Right ventricle myocardium inferior (tissue), 1 donor: ENCODE measurements at places on chromosomes 3 and 15. TPM values are rescaled to one million over a fixed set of nuclear protein-coding genes. Genes with fewer than 3 reads are reported as not detected.

WDR72 gene
- total RNA-seq = not detected

NME9 gene
- not detected for total RNA-seq

SPATA12 gene
- not detected for total RNA-seq

GOLGA8Q gene
- total RNA-seq = 0.65 TPM

PLCH1 gene
- 1.3 TPM for total RNA-seq

RARB gene
- 17.5 TPM for total RNA-seq

GNAT1 gene
- total RNA-seq = not detected

RAD51 gene
- total RNA-seq = 2.0 TPM

PML gene
- total RNA-seq = 22.3 TPM

CMTM8 gene
- 6.3 TPM for total RNA-seq

- DNase-seq = peak; percentile 56
Measured at GRCh38 chr15:25171856-25172687, 217.3 kb downstream of the SNRPN start.

- no peak for DNase-seq
Measured at GRCh38 chr3:4752201-4753072, 226.8 kb upstream of the BHLHE40 start.

- DNase-seq = no peak
Measured at GRCh38 chr15:55758580-55758986, 15.6 kb upstream of the PRTG start.

GRCh38 chr3:197525706-197526105 lies 30.1 kb downstream of the BDH1 start:
- no peak for DNase-seq

DNA sequence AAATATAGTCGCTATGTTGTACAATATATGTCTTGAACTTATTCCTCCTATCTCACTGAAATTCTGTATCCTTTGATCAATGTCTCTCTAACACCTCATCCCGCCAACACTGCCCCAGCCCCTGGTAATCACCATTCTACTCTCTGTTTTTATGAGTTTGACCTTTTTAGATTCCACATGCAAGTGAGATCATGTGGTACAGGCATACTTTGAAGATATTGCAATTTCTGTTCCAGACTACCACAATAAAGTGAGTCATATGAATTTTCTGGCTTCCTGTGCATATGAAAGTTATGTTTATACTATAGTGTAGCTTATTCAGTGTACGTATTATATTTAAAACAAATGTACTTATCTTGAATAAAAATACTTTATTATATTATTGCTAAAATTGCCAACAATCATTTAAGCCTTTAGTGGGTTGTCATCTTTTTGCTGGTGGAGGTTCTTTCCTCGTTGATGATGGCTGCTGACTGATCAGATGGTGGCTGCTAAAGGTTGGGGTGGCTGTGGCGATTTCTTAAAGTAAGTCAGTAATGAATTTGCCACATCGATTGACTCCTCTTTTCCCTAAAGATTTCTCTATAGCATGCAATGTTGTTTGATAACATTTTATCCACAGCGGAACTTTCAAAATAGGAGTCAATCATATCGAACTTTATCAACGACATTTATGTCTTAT lies 257.2 kb downstream of the NFKBIZ start:
- DNase-seq = no peak

DNA sequence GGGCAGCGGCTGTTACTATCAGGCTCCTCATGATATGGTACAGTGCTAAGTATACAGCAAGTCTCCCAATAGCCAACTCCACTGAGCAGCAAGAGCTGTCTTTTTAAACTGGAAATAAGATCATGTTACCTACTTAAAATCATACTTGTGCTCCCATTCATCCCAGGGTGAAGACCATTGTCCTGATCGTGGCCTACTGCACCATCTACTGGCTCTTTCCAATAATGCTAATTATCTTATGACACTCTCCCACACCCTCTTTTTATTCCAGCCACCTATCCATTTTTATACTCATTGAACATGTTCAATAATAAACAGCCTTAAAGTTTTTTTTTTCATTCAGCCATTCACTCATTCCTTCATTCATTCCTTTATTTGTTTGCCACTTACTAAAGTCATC lies 117.7 kb downstream of the GBE1 start:
- no peak for DNase-seq

DNA sequence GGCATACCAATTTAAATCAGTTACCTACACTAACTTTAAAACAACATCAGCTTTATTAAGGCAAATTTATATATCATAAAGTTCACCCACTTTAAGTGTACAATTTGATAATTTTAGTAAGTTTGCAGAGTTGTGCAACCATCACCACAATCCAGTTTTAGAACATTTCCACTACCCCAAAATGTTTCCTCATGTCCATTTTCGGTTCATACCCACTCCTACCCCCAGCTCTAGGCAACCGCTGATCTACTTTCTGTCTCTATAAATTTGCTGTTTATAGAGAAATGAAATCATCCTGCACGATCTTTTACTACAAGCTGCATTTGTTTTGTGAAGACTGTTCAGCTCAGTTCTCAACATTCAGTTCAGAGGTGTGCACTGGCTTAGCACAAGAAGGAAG lies 31.5 kb upstream of the FAM81A start:
- DNase-seq = no peak

GRCh38 chr3:188002626-188003138 lies 151.3 kb upstream of the LPP start:
- no peak for DNase-seq

DNA sequence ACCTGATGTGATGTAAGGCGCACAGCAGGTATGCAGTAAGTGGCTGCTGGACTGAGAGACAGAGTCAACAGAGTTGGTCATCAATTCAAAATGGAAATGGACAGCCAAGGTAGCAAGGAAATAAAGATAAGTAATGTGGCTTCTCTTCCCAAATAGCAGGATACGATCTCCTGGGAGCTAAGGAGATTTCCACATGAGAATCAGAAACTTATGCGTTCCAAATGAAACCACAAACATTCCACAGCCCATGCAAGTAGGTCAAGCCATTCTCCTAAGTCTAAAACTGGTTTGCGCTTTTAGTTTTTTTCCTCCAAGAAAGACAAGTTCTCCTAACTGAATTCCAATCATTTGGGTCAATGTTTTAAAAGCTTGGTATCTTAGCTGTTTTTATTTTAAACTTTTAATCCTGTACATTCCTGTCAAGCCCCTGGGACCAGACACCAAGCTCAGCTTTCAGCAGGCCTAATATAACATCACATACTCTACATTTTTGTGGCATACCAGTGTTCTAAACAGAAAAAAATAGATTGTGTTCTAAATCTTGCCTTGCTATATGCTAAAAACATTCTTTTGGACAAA lies 73.7 kb upstream of the TSPAN3 start:
- DNase-seq = no peak

DNA sequence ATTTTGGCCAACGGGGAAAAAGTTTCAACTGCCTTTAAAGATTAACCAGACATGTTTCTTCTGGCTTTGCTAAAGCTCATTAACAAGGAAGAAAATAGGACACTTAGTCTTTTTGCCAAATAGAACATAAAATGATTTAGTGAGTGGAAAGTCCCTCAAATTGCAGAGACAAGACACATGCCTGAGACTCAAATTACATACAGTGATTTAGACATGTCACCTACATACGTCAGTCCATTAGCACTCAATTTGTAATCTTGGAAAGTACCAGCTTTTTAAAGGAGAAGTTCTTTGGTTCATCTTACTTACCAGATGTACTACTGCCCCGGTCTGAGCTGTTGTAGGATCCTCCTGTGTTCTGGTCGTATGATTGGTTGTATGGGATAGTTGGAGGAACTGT lies 1134.2 kb downstream of the ROBO1 start:
- no peak for DNase-seq

DNA sequence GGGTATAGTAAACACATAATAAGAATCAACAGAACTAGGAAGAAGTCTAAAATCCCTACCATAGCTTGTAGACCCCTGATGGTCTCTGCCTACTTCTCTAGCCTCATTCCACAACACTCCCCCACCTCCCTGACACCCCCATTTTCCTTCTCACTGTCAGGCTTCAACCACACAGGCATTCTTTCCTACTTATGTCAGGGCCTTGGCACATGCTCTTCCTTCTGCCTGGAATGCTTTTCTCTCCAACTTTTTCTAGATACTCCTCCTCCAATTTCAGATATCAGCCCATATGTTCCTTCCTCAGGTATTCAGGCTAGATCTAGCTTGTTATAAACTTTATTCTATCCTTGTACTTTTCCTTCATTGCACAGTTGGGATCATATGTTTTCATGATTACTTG lies 106.0 kb upstream of the MRPL3 start:
- no peak for DNase-seq

- DNase-seq = no peak
Measured at GRCh38 chr3:96755519-96755918, 58.9 kb upstream of the EPHA6 start.

DNA sequence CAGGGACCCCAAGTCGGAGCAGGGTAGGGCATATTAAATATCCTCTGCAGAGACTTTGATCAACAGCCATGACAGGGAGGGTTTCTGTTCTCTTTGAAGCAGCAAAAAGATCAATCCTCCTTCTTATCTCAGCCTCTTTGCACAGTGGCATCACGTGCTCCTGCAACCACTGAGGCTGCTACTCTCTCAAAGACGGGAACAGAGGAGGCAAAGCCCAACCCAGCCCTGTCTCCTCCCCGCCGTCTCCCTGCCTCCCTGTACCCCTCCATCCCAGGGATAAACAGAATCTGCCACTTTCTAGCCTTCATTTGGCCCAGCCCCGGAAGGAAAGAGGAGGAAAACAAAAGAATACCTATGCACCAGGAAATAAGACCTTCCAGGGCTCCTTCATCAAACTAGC lies 7.5 kb upstream of the TBC1D21 start:
- no peak for DNase-seq

GRCh38 chr3:55194376-55194775 lies 266.5 kb upstream of the LRTM1 start:
- no peak for DNase-seq

DNA sequence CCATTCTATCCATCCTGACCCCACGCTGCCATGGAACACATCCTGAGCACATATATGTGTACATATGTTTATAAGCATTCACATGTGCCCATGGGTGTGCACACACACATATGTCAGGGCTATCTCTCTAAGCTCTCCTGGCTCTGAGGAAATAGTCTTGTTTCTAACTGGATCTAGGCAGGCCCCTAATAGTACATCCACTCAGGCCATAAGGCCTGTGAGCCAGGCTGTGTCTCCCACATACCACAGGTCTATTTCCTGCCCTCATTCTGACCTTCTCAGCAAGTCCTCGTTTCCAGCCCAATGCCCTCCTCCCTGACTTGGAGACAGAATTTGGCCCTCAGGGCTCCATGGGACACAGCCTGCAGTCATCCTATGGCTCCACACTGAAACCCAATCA lies 284.8 kb upstream of the CTNNB1 start:
- DNase-seq = no peak

DNA sequence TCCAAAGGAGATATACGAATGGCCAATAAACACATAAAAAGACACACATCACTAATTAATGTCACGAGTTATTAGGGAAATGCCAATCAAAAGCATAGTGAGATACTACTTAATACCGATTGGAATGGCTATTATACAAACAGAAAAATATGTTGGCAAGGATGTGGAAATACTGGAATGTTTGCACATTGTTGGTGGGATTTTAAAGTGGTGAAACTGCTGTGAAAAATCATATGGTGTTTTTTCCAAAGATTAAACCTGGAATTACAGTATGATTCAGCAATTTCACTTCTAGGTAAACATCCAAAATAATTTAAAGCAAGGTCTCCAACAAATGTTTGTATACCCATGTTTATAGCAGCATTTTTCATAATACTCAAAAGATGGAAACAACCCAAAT lies 765.5 kb downstream of the VGLL3 start:
- DNase-seq = no peak

GRCh38 chr3:182052332-182052731 lies 340.6 kb downstream of the SOX2 start:
- no peak for DNase-seq

- no peak for DNase-seq
Measured at GRCh38 chr3:1275495-1275894, 182.7 kb downstream of the CNTN6 start.

- no peak for DNase-seq
Measured at GRCh38 chr3:124295362-124295761, 303.4 kb upstream of the ROPN1 start.

DNA sequence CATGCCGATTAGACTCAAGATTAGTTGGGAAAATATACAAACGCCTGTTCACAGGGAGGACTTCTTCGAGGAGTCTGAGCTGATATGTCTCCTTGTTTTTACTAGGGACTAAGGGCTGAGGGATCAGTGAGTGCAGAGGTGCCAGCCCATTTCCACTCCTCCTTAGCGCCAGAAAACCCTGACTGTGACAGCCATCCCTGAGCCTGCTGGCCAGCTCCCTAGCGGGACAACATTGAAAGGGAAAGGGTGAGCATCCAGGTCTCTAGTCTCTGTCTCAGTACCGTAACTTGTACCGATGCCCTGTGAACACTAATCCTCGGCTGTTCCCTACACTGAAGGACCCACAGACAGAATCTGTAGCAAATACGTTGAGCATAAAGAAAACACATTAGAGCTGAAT lies 243.4 kb downstream of the WNT5A start:
- no peak for DNase-seq

DNA sequence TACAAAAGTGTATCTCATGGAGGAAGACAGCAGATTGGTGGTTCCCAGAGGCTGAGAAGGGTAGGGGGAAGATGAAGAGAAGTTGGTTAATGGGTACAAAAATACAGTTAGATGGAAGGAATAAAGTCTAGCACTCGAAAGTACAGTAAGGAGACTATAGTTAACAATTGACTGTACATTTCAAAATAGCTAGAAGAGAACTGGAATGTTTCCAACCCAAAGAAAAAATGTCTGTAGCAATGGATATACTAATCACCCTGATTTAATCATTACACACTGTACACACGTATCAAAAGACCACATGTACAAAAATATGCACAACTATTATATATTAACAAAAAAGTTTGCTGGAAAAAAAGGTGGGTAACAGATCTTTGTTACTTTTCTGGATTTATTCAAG lies 57.3 kb downstream of the THRB start:
- no peak for DNase-seq

- no peak for DNase-seq
Measured at GRCh38 chr15:57731530-57732103, 25.1 kb downstream of the POLR2M start.

DNA sequence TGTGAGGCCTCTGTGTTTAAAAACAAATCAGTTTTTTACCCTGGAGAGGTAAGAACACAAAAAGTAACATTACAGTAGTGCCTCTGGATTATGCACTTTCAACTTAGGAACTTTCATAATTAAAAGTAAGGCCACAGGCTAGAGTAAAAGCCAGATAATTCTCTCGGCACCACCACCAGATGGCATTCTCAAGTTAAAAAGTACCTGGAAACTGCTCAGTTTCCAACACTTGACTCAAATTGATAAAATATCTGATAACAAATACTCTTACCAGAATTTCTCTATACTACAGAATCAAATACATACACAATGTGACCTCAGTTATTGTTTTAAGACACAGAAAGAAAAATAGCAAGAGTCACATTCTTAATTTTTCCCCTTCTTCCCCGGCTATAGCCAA lies 19.9 kb downstream of the SPICE1 start:
- DNase-seq = no peak

GRCh38 chr3:99013077-99013476 lies 111.6 kb upstream of the DCBLD2 start:
- no peak for DNase-seq

- DNase-seq = no peak
Measured at GRCh38 chr15:57057134-57057930, 138.9 kb downstream of the TCF12 start.
